Pancreas (tissue), 10 donors: ENCODE measurements at places on chromosomes 6 and 20. TPM values are rescaled to one million over a fixed set of nuclear protein-coding genes. Genes with fewer than 3 reads are reported as not detected.

Gene BPIFB1
- 0.12 TPM for polyA plus RNA-seq

DNA sequence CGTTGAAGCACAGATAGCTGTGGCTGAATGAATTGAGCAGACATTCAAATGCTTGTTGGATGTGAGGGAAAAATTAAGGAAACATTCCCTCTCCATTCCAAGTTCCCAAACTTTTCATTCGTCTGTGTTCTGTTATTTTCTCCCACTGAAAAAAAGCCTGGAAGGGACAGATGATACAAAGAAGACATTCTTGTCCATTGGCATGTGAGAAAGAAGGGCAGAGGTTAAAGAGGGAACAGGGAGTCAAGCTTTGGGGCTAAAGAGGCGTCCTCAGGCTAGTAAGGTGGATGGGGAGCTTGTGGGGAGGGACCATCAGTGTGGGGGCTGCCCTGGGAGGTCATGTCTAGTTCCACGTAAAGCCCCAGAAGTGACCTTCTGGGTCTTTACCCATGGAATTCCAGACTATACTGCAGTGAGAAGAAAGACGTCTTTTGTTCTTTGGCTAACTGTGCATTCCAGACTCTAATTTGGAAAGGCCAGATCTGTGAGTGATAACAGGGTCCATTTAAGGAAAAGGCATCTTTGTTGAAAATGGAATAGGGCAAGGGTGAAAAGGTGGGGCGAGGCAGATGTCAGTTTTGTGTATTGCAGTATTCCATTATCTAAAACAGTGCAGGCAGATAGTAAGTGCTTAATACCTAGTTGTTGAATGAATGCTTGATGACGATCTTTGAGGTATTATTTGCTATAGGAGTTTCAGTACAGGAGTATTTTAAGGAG is 117.5 kb downstream of the SOX4 start:
- no peak for DNase-seq
- H3K36me3 ChIP-seq = no peaks in the 10 kb centered on the region
- no peaks in the 10 kb centered on the region for H3K4me1 ChIP-seq
- no peak overlapping the region for H3K4me3 ChIP-seq
- no peaks in the 10 kb centered on the region for H3K27me3 ChIP-seq

- no peaks in the 10 kb centered on the region for H3K4me1 ChIP-seq
- H3K27me3 ChIP-seq = no peaks in the 10 kb centered on the region
- DNase-seq = no peak
These were observed 77.3 kb downstream of the GRM4 start for GRCh38 chr6:34068462-34069044.

Gene NKAIN2
- polyA plus RNA-seq = 0.02 TPM

Gene KCNQ5
- 0.04 TPM for polyA plus RNA-seq

- no peak for DNase-seq
- H3K27ac ChIP-seq = no peak overlapping the region
- H3K4me1 ChIP-seq = no peaks in the 10 kb centered on the region
- H3K27me3 ChIP-seq = no peaks in the 10 kb centered on the region
- no peak overlapping the region for H3K4me3 ChIP-seq
These were observed 29.4 kb upstream of the ASF1A start for GRCh38 chr6:118864341-118865099.

Gene MTFR2
- polyA plus RNA-seq = 0.49 TPM

DNA sequence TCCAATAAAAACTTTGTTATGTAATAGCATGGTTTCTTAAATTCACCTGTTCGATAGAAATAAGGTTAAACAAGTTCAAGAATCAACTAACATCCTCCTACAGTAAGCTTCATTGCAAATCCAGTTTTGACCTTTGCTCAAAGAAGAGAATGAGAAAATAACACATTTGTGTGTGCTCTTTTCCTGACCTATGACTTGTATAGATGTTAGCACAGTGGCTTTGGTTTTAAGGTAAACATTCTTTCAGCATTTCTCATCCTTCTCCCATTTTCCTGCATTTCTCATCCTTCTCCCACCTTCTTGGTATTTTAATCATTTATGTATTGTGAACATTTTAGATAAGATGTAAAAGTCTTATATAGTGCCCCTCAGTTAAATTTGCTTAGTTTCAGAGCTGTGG is 73.9 kb downstream of the PLCB1 start:
- H3K27ac ChIP-seq = no peak overlapping the region
- H3K4me1 ChIP-seq = peaks cover 7% of the 10 kb centered on the region
- no peaks in the 10 kb centered on the region for H3K27me3 ChIP-seq
- DNase-seq = no peak
- no peaks in the 10 kb centered on the region for H3K36me3 ChIP-seq

GRCh38 chr20:16313917-16314316 is 259.3 kb downstream of the KIF16B start:
- H3K36me3 ChIP-seq = no peaks in the 10 kb centered on the region

Gene NKX2-4
- not detected for polyA plus RNA-seq

GRCh38 chr20:2705931-2706645 is 13.5 kb downstream of the EBF4 start:
- DNase-seq = no peak
- no peaks in the 10 kb centered on the region for H3K36me3 ChIP-seq
- no peaks in the 10 kb centered on the region for H3K4me1 ChIP-seq
- H3K27ac ChIP-seq = no peak overlapping the region

Gene TFAP2C
- 0.49 TPM for polyA plus RNA-seq

GRCh38 chr6:99282479-99283062 is 66.9 kb downstream of the FAXC start:
- H3K4me1 ChIP-seq = no peaks in the 10 kb centered on the region
- no peaks in the 10 kb centered on the region for H3K27me3 ChIP-seq
- no peak overlapping the region for H3K27ac ChIP-seq
- no peak for DNase-seq
- H3K36me3 ChIP-seq = no peaks in the 10 kb centered on the region
- H3K4me3 ChIP-seq = no peak overlapping the region
